ENCODE measurements at places on chromosomes 5 and 9.

DNA sequence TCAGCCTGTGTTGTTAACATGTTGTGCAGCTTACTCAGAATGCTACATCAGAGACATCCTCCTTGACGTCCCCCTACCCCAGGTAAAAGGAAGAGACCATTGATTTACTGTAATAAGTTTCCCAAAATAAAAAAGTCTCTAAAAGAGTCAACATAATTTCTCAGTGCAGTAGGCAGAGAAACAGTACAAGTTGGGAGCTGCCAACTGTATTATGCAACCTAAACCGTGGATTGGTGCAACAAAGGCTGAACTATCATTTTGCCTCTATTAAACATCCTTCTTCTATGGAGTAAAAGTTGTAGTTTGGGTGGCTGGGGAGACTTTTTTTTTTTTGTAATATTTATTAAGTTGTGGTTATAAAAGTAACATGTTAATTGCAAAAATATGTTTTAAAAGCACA lies 208.0 kb downstream of the NR3C1 start:
- DNase-seq, result no peak

GRCh38 chr9:88766778-88767503 lies 224.3 kb upstream of the S1PR3 start:
- DNase-seq, result no peak

DNA sequence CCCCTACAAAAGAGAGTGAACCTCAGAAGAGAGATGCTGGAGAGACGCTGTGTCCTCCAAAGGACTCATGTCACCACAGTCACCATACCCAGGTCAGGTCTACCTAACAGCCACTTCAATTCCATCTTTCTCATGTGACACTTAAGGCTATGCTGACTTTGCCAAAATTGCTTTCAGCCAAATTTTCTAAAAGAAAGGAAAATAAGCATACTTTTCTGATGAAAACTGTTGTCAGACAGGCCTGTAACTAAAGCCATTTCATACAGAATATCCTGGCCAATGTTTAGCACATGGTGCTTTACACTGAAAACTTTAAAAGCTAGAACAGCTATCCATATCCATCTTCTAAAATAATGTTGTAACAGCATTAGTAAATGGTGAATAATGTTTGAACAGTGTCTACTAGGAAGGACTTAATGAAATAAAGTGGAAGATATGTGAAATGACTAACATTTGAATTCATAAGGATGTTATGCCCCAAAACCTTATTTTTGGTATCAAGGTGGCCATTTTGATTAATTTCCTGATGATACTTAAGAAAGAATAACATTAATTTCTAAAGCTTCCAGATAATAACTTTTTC lies 97.2 kb downstream of the NFIB start:
- DNase-seq, result no peak

DNA sequence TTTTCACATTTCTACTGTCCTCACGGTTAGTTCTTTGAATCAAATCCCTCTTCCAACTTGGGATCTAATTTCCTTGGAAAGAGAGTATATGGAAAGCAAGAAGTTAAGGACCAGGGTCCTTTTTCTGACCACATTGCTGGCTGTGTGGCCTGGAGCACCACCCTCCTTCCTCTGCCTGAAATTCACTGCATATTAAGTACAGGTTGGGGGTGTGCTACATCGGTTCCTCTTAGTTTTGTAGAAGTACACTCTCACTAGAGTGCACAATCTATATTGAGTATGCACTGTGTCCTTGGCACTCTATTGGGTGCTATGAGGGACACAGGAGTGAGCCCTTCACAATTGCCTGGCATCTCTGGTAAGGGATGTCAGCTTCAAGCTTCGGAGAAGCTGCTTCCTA lies 53.8 kb upstream of the KLF9 start:
- DNase-seq, result no peak

- DNase-seq, result no peak
Observed at GRCh38 chr5:41815663-41816229, 54.5 kb downstream of the OXCT1 start.

- DNase-seq, result no peak
Observed at GRCh38 chr5:154962494-154962893, 21.6 kb downstream of the MRPL22 start.

GRCh38 chr5:170570476-170570875 lies 66.7 kb downstream of the KCNIP1 start:
- no peak for DNase-seq

GRCh38 chr9:19493174-19493811 lies 84.5 kb downstream of the ACER2 start:
- DNase-seq, result peak; percentile 76

- no peak for DNase-seq
Observed at GRCh38 chr5:3006526-3006925, 255.0 kb upstream of the IRX2 start.

- no peak for DNase-seq
Observed at GRCh38 chr5:35117967-35118366, 70.2 kb upstream of the AGXT2 start.

- no peak for DNase-seq
Observed at GRCh38 chr9:91101611-91102168, 260.0 kb downstream of the AUH start.
